ENCODE measurements at places on chromosomes 7 and 10.

DNA sequence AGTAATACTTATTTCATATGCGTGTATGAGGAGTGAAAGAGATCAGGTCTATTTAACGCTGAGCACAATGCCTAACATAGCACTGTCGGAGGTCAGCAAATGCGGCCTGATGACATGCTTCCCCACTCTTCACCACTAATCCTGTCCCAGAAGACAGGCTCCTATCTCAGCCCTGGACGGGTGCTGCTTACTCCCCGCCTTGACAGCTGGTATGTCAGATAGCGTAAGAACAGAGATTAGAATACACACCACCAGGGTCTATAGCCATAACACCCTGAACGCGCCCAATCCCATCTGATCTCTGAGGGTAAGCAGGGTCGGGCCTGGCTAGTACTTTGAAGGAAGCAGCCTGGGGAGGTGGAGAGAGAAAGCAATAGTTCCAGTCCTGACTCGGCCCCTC is 32.3 kb upstream of the TM9SF3 start:
- DNase-seq = no peak

DNA sequence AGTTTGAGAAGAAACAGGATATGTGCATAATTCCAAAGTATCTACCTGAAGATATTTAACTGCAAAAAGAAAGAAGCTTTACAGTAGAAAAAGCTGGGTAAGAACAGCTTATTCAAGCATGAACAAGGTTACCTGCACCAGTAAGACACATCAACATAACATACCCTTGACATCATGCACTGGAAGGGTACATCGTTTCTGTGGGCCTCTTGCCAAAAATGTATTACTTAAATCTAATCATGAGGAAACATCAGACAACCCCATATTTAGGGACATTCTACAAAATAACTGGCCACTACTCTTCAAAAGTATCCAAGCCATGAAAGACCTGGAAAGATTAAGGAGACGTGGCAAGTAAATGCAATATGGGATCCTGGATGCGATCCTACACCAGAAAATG is 18.9 kb downstream of the TPK1 start:
- DNase-seq = no peak

- no peak for DNase-seq
Measured at GRCh38 chr7:139358541-139359365, 941 bp upstream of the LUC7L2 start.

DNA sequence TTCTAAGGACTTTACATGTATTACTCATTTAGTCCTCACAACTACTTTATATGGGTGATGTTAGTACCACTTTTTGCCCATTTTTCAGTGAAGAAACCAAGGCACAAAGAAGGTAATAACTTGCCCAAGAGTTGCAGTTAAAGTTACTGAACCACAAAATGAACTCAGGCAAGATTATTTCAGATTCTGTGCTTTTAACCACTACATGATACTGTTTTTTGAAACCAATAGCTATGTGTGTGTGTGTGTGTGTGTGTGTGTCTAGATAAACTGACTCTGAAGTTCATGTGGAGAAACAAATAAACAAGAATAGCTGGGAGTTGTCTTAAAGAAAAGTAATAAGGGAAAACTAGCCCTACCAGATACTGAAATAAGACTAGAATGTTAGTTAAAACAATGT is 60.8 kb upstream of the OIT3 start:
- no peak for DNase-seq

GRCh38 chr7:12327922-12328321 is 75.7 kb downstream of the VWDE start:
- DNase-seq = no peak

DNA sequence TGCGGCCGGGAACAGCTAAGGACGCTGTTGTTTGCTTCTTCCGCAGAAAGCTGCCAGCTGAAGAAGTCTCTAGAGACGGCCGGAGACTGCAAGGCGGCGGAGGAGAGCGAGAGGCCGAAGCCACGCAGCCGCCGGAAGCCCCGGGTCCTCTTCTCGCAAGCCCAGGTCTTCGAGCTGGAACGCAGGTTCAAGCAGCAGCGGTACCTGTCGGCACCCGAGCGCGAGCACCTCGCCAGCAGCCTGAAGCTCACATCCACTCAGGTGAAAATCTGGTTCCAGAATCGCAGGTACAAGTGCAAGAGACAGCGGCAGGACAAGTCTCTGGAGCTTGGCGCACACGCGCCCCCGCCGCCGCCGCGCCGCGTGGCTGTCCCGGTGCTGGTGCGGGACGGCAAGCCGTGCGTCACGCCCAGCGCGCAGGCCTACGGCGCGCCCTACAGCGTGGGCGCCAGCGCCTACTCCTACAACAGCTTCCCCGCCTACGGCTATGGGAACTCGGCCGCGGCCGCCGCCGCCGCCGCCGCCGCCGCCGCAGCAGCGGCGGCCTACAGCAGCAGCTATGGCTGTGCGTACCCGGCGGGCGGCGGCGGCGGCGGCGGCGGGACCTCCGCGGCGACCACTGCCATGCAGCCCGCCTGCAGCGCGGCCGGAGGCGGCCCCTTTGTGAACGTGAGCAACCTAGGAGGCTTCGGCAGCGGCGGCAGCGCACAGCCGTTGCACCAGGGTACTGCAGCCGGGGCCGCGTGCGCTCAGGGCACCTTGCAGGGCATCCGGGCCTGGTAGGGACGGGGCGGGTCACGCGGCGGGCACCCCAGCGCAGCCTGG is 2.4 kb downstream of the NKX2-3 start:
- DNase-seq = no peak

GRCh38 chr7:42342381-42342780 is 105.4 kb upstream of the GLI3 start:
- no peak for DNase-seq

- no peak for DNase-seq
Measured at GRCh38 chr10:48423884-48424283, 117.4 kb downstream of the MAPK8 start.

- DNase-seq = no peak
Measured at GRCh38 chr7:106216923-106217542, 67.8 kb downstream of the NAMPT start.

GRCh38 chr10:71085689-71086438 is 126.5 kb upstream of the UNC5B start:
- no peak for DNase-seq

GRCh38 chr10:72819053-72819452 is 74.5 kb upstream of the OIT3 start:
- no peak for DNase-seq

DNA sequence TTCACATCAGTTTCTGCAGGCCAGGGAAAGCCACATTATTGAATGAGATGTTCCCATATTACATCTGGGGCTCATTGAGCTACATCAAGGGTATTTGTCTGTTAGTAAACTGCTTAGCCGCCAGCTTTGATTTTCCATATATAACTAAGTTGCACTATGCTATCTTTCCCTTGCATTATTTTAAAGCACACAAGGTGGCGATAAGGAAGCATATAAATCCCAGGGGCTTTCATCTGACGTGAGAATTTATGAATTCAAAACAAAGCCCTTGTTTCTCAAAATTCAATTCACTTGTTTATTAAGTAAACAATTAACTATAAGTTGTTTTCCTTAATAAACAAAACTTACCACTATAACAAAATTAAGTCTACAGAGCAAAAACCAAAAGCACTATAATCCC is 334.1 kb upstream of the TPK1 start:
- DNase-seq = no peak

DNA sequence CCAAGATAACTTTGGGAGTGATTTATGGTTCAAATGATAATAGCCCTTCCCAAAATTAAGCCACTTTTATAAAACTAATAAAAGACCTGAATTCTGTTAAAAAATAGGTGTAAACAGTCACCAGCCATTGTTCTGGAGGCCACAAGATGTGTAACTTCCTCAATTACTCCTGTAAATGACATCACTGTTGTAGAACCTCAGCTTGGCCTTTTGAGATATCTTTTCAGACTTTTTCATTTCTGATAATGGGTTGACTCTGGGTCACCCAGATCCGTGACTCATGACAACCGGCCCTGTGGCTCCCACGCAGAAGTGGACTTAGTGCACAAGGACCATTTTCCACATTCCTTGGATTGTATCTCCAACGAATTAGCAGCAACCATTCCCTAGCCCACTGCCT is 106.6 kb downstream of the DKK1 start:
- DNase-seq = no peak

GRCh38 chr10:123062726-123063125 is 53.9 kb downstream of the ACADSB start:
- DNase-seq = no peak

DNA sequence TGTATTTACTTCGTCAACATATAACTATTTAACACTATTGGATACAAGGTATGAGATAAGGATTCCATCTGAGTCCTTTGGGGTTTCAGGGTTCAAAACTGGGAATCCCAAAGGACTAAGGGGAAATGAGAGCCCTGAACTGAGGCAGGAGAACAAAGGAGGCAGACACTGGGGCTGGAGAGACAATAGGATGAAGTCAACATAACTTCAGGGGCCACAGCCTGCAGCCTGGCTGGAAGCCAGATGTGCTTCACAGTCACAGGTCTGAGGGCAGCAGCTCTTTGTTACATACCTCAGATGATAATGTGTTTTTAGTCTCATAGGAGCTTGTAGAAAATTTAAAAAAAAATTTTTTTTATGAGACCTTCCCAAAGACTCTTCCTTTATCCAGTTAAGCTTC is 73.3 kb downstream of the NRF1 start:
- no peak for DNase-seq

- no peak for DNase-seq
Measured at GRCh38 chr7:130216750-130217149, 9.1 kb downstream of the SSMEM1 start.

DNA sequence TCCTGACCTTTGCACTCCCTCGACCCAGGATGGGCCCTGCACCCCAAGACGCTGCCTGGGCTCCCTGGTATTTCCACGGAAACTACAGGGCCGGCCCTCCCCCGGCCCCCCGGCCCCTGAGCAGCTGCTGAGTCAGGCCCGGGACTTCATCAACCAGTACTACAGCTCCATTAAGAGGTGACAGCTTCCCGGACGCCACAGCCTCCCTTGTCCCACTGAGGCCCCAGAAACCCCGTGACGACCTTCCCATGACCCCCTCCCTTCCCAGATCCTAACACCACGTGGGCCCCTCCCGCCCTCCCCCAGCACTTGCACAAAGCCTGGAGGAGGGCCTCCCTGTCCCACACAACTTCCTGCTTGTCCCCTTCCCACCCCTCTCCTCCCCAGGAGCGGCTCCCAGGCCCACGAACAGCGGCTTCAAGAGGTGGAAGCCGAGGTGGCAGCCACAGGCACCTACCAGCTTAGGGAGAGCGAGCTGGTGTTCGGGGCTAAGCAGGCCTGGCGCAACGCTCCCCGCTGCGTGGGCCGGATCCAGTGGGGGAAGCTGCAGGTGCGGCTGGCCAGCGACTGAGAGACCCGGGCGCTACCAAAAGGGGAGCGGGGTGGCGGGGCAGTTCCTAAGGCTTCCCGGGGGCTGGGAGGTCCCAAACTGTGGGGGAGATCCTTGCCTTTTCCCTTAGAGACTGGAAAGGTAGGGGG is 5.7 kb downstream of the NOS3 start:
- DNase-seq = no peak

- no peak for DNase-seq
Measured at GRCh38 chr7:100568176-100568895, 5.4 kb downstream of the SAP25 start.

DNA sequence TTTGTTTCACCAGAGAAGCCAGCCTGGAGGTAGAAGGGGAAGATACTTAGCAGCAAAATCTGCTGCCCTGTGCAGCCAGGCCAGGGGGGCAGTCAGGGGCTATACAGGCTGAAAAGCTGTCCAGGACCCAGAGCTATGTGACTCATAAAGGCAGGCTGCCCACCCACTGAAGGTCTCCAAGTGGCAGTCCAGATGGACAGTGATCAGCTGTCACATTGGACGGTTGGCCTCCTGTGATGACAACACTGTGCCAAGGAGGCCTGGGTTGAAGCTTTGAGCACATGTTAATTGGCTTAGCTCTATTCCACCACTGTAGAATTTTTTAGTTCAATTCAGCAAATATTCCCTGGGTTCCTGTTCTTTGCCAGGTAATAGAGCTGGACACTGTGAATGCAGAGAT is 577.3 kb upstream of the GALNT17 start:
- DNase-seq = no peak

DNA sequence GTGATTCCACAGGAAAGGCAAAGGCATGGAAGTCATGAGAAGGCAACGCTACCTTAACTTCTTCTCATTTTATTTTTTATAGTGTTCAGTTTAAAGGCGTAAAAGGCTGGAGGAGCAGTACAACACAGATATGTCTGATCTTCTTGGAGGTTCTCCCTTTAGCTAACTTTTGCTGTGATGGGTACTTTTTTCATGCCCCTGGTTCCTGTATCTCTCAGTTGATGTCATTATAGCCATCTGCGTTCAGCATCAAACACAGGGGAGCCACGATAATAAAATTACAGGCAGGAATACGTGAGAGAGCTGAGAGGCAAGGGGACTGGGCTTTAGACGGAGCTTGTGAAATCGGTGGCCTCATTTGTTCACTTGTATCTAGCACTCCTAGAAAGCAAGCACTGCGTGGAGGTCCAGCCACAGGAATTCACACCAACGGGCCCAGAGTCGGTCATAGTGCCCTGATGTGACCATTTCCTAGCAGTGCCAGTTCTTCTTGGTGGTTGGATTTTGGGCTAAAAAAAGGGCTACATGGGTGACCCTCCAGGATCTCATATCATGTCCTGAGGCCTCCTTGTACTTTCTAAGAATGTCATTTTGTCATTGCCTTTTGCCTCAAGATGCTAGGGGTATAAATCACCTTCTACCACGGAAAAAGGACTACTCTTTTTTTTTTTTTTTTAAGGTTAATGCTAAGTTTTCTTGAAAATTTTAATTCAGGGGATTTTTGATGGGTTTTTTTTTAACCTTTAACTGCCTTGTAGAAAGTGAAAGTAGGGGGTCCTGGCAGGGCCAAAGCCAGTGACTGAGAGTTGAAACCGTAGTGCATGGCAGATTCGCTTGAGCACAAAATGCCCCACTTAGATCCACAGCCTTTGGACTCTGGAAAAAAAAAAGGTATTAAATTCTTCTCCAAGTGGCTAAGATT is 191.5 kb downstream of the CELF2 start:
- DNase-seq = no peak

DNA sequence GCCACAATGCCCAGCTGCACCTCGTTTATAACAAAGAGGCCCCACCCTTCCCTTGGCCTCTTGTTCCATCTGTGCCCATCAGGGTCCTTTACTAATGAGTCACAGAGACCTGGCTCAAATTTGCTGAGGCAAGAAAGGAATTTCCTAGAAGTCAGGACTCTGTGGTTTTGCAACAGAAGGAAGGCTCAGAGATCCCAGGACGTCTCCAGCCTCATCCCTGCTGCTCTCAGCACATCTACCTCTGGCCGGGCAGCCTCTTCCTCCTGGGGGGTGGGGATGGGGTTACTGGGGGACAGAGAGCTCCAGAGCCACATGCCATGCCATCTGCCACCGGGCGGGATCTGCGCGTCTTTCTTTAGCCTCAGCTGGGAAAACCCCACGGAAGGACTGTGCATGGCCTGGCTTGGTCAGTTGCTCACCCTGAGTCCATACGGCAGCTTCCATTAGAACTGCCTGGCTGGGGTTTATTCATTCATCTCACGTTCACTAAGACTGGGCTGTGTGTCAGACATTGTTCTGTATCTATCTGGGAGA is 41.9 kb upstream of the PSMG3 start:
- no peak for DNase-seq

All from stimulated activated CD4-positive, alpha-beta T cell treated with anti-CD3 and anti-CD28 coated beads, Interleukin-1b, Interleukin-23, amount 100 ng/mL, for 4 hours (primary cell).